ENCODE measurements at places on chromosomes 2 and 18. TPM values are rescaled to one million over a fixed set of nuclear protein-coding genes. Genes with fewer than 3 reads are reported as not detected.

DCC gene
- polyA plus RNA-seq, result 0.28 TPM

DNA sequence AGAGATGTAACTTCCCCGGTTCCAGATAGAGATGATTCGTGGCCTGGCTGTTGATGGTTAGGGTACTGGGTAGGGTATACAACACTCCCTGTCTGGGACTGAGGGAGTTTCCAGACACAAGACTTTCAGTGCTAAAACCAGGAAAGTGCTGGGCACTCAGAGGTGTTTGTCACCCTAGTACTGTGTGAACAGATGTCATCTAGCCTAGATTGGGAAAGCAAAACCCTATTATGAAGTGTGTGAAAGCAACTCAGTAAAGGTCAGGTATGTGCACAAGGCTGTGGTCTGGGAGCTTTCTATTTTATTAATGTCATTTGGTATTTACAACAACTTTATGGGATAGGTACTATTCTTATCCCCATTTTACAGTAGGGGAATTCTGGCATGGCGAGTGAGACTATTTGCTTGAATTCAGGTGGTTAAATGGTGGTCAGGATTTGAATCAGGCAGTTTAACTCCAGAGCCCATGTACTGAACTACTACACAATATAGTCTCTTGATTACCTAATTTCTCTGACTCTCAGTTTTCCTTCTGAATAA lies 2.6 kb downstream of the BZW1 start:
- no peak for DNase-seq

DNA sequence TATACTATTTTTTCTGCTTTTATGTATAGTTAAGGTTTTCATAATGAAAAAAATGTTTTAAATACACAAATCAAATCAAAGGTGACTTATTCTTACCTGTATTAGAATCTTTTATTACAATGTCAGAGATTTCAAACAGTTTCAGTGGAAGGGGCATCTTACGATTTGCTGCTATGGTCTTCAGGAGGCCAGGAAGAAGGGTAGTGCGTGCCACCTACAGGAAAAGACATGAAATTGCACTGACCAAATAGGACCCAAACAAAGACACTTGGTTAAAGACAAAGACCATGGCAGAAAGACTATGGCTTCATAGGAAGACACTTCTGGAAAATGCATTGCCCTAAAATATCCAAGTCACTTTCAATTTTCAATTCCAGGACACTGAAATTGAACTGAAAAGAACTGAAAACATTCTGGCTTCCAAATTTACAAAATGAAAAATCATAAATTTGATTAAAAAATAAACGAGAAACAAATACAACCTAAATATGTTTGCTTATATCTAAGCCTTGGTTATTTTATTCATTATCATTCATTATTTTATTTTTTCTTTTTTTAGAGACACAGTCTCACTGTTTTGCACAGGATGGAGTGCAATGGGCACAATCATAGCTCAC lies 42.1 kb downstream of the FARSB start:
- DNase-seq, result peak; percentile 71

DNA sequence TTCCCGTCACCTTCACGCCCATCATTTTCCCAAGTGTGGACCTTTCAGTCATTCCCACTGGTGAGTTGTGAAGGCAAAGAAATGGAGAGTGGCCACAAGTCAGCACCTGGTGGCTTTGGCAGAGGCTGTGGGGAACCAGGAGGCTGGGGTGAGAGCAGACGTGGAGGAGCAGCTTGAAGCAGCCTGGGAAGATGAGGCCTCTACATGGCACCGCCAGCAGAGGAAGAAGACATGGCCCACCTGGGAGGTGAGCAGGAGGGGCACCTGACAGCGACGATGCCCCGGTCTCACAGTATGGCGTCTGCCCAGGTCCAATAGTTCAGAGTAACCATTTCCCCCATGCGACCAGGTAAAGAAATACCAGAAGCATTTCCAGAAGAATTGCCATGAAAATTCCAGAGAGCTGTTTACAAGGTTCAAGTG lies 69.0 kb downstream of the TPO start:
- DNase-seq, result no peak

DNA sequence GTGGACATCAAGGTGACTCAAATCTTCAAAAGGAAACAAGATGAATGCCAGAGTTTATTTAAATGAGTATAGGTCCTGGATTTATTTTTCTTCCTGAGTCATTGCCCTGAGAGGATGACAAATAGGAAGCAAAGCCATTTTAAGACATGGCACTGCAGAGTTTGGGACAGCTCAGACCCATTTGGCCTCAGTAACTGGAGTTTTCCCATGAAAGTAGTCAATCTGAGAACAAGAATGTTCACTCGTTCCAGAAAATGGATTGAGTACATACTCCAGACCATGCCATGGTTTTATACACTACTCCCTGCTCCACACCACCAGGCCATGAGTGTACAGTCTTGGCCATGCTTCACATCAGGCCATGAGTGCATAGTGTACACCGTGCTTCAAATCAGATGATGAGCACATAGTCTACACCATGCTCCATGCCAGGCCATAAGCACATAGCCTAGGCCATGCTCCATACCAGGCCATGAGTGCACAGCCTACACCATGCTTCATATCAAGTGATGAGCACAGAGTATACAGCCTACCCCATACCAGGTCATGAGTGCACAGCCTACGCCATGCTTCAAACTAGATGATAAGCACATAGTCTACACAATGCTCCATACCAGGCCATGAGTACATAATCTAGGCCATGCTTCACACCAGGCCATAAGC lies 202.4 kb downstream of the FBXO15 start:
- DNase-seq, result no peak
